ENCODE measurements at places on chromosomes 2 and 18.

DNA sequence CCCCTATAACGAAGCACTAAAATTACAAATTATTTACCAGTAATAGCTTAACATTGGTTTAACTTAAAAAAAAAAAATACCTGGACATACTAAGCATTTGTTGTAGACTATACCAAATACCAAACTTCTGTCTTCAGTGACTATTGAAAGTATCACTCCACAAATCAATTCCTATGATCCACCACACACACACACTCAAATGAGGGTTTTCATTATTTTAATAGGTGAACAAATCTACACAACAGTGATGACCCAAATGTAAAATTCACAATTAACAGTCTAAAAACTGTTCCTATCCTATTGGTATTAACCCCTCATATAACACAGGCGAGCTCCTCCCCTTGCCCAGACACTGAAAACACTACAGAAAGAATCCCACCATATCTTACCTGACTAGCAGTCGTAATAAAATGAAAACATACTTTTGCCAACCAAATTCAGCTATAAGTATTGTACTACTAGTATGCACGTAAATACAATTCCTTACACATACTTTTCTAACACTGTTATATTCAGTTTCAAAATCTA lies 2.5 kb downstream of the SP3 start:
- no peak for DNase-seq

DNA sequence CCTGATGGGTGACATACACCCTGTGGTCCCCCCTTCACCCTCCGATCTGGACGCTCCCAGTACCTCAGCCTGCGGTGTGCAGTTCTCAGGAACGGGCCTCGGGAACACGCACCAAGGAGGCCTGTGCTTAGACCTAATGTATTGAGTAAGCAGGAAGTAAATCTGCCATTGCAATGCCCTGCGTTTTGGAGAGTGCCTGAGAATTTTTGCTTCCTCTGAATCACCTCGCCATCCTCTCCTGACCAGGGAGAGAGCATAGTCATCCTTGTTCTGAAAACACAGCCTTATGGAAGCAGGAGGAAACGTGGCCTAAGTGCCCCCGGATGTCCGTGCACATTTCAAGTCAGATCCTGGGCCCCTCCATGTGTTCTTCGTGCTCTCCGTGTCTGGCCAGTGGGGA lies 272.2 kb downstream of the NDUFA10 start:
- DNase-seq: no peak

GRCh38 chr2:86360776-86361175 lies 23.4 kb upstream of the REEP1 start:
- no peak for DNase-seq

GRCh38 chr2:127425540-127426490 lies 7.6 kb downstream of the PROC start:
- no peak for DNase-seq

- DNase-seq: no peak
Observed at GRCh38 chr2:186379052-186379451, 107.0 kb upstream of the ZC3H15 start.

GRCh38 chr2:178800510-178800909 lies 6.7 kb downstream of the TTN start:
- no peak for DNase-seq

DNA sequence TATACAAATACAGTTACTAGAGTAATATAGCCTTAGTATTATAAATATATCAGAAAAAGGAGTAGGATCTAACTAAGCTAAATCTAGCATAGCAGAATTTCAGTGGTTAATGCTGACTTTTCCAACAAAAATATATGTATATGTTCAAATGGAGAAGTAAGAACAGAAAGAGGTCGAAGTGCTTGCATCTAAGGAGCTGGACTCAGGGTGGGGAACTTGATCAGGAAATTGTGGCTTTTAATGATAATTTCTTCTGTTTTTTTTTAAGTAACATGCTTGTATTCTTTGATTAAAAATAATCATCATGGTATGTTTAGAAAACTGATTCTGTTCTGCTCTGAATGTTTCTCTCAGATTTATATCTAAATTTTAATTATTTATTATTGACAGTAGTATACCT lies 327.1 kb downstream of the GALNT13 start:
- DNase-seq: no peak

DNA sequence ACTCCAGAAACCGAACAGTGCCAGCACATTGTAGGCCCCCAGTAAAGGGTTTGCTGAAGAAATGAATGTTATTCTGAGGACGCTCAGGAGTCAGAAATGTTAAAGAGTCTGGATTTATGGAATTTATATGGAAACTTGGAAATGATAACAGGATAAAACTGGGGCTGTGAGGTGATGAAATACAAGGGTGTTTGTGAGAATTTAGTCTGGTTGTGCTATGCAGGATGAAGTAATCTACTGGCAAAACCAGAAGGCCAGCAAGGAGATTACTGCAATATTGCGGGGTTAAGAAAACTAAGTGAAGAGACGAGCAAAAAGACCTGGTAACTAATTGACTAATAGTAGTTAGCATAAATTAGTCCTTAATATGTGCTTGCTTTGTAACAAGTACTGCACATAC lies 467.8 kb downstream of the ZEB2 start:
- DNase-seq: no peak

- peak; percentile 72 for DNase-seq
Observed at GRCh38 chr2:112623913-112624777, 21.6 kb upstream of the SLC20A1 start.

DNA sequence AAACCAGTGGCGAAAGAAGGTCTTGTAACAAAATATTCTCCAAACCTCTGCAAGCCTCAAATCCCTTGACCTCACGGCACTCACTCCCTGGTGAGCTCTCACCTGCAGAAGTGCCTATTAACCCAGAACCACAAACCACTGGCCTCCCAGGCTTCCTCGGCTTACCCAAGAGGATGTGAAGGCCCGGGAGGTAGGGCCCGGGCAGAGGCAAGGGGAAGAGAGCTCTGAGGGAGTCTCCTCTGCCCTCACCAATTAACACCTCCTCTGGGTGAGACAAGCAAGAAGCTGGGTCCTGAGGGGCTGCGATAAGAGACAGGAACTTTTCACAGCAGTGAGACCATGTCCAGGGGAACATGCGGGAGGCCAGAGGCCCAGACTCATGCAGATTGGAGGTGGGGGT lies 53.7 kb downstream of the EMX1 start:
- no peak for DNase-seq

Data from CD4-positive, alpha-beta T cell treated with Interleukin-12 subunit alpha and Interleukin-12 subunit beta, for 1 hour (primary cell).